Pancreas (tissue), 10 donors: ENCODE measurements at places on chromosomes 13 and 19. TPM values are rescaled to one million over a fixed set of nuclear protein-coding genes. Genes with fewer than 3 reads are reported as not detected.
A peak's percentile ranks its signal among the peaks of the same experiment; 100 is the strongest.

- H3K4me3 ChIP-seq: no peak overlapping the region
- no peak overlapping the region for H3K27ac ChIP-seq
- no peak for DNase-seq
- no peaks in the 10 kb centered on the region for H3K4me1 ChIP-seq
These were observed 345.8 kb downstream of the TEX29 start for GRCh38 chr13:111666164-111666776.

CRB3 gene
- total RNA-seq: 26.9 TPM

GRCh38 chr13:71156550-71156949 lies 710.5 kb downstream of the DACH1 start:
- H3K36me3 ChIP-seq: no peaks in the 10 kb centered on the region
- no peaks in the 10 kb centered on the region for H3K27me3 ChIP-seq
- H3K4me3 ChIP-seq: no peak overlapping the region
- no peaks in the 10 kb centered on the region for H3K4me1 ChIP-seq

GRCh38 chr13:34722922-34723321 lies 219.1 kb upstream of the NBEA start:
- no peak overlapping the region for H3K4me3 ChIP-seq
- DNase-seq: no peak
- no peaks in the 10 kb centered on the region for H3K36me3 ChIP-seq
- no peak overlapping the region for H3K27ac ChIP-seq
- H3K4me1 ChIP-seq: no peaks in the 10 kb centered on the region

DNA sequence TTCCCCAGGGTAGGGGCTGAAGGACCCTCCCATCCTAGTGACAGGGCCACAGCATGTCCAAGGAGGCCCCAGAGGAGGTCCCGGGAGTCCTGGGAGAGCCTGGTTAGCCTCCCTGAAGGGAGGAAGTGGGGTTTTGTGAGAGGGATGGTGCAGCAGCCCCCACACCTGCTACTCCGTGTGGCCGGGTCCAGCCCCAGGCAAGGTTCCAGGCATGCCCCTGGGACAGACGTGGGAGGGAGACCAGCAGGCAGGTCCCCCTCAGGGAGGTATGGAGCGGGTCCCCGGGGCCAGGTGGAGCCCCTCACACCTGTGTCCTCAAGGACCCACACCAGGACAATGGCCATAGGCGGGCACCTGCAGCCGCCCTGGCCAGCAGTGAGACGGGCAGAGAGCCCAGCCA lies 1.9 kb upstream of the F7 start:
- no peak overlapping the region for H3K27ac ChIP-seq
- no peak overlapping the region for H3K4me3 ChIP-seq
- no peaks in the 10 kb centered on the region for H3K27me3 ChIP-seq
- no peak for DNase-seq

- no peaks in the 10 kb centered on the region for H3K27me3 ChIP-seq
- H3K4me1 ChIP-seq: no peaks in the 10 kb centered on the region
- no peak overlapping the region for H3K27ac ChIP-seq
- no peak overlapping the region for H3K4me3 ChIP-seq
These were observed 1034.6 kb upstream of the PCDH9 start for GRCh38 chr13:68264692-68265091.

- DNase-seq: no peak
- H3K4me3 ChIP-seq: no peak overlapping the region
- H3K27ac ChIP-seq: no peak overlapping the region
- H3K27me3 ChIP-seq: no peaks in the 10 kb centered on the region
These were observed 18.4 kb downstream of the PLD3 start for GRCh38 chr19:40366697-40367561.

DNA sequence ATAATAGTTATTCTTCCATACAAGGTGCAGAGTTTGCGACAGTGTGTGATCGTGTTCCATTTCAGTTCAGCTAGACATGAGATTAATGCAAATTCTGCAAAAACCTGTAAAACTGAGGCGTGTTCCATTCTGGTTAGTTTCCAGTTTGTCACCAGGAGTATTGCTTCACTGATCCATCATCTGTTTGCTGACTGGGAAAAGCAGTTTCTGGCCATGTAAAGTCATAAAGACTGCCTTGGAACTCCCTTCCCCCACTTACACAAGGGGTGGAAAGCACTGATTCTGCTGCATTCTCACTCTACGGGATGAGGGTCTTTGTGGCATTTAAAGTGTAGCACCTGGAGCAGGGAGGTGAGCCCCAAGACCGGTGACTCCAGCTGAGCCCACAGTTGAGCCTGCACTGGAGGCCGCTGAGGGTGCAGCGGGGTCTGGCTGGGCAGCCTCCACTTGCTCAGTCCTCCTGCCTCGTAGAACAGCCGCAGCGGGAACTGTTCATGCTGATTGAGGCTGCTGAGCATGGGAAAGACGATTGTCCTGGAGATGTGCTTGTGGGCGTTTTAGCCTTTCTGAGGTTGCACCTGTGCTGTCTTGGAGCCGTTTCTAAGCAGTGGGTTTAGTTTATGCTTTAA lies 2.0 kb downstream of the ZNF57 start:
- H3K4me3 ChIP-seq: no peak overlapping the region
- no peaks in the 10 kb centered on the region for H3K4me1 ChIP-seq
- no peak overlapping the region for H3K27ac ChIP-seq
- no peaks in the 10 kb centered on the region for H3K36me3 ChIP-seq

MRPS31 gene
- total RNA-seq: 8.8 TPM

DNA sequence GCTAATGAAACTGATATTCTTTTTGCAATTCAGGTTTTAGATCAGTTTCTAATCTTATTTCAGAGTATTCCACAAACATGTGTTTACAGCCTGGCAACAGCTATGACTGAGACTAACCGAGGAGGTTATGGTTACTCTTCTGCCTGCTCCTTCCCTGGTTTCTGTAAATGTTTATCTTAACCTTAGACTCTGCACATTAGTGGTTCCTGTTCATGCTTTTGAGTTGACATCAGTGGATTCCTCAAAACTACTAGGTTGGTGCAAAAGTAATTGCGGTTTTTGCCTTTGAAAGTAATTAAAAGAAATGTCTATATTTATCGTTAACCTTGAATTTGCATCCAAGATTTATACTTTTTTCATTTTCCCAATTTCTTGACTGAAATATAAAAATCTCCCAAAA lies 237.0 kb upstream of the TSHZ3 start:
- no peak overlapping the region for H3K27ac ChIP-seq
- DNase-seq: no peak

DNA sequence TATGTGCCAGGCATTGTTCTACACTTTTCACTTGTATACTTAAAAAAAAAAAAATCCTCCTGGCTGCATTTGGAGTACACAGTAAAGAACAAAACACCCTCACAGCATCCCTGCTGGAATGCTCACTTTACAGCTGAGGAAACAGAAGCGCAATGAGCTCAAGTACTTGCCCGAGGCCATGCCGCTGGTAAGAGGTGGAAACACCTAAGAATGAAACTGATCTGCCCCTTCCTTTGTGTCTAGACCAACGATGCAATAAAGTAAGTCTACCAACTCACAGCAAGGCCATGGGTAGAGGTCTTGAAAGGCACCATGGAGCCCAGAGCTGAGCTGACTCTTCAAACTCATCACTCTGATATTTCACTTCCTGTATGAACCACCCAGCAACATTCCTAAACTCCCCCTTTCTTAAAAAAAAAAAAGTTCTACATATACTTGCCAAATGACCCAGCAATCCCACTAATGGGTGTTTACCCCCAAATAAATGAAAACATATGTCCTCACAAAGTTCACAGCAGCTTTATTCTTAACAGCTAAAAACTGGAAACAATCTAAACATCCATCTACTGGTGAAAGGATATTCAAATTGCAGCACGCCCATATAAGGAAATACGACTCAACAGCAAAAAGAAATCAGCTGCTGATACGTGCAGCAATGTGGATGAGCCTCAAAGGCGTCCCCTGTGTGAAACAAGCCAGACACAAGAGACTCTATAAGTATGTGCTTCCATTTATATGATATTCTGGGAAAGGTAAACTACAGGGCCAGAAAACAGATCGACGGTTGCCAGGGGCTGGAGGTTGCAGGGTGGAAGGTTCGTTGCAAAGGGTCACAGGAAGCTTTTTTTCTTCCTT lies 236.6 kb upstream of the MAB21L1 start:
- no peaks in the 10 kb centered on the region for H3K27me3 ChIP-seq
- no peak for DNase-seq
- no peak overlapping the region for H3K27ac ChIP-seq

GRCh38 chr19:28612275-28612769 lies 600.6 kb downstream of the UQCRFS1 start:
- no peak for DNase-seq
- no peaks in the 10 kb centered on the region for H3K27me3 ChIP-seq
- H3K27ac ChIP-seq: no peak overlapping the region
- no peaks in the 10 kb centered on the region for H3K4me1 ChIP-seq

- DNase-seq: no peak
- no peaks in the 10 kb centered on the region for H3K4me1 ChIP-seq
- H3K4me3 ChIP-seq: no peak overlapping the region
- H3K36me3 ChIP-seq: no peaks in the 10 kb centered on the region
These were observed 22.1 kb upstream of the GGACT start for GRCh38 chr13:100610391-100611347.

GRCh38 chr13:102970542-102970941 lies 95.7 kb downstream of the SLC10A2 start:
- H3K4me3 ChIP-seq: no peak overlapping the region
- H3K4me1 ChIP-seq: no peaks in the 10 kb centered on the region
- no peaks in the 10 kb centered on the region for H3K27me3 ChIP-seq
- DNase-seq: no peak

CYP4F11 gene
- total RNA-seq: 2.1 TPM

- no peaks in the 10 kb centered on the region for H3K36me3 ChIP-seq
- DNase-seq: peak; percentile 91
- H3K27me3 ChIP-seq: peaks cover 3% of the 10 kb centered on the region
- H3K4me3 ChIP-seq: peak overlapping the region; percentile 48
- H3K27ac ChIP-seq: no peak overlapping the region
- H3K4me1 ChIP-seq: peaks cover 17% of the 10 kb centered on the region
These were observed 2.5 kb downstream of the ICAM5 start for GRCh38 chr19:10292206-10292788.

GRCh38 chr19:47798904-47799266 lies 5.5 kb downstream of the TPRX1 start:
- no peak overlapping the region for H3K27ac ChIP-seq
- H3K36me3 ChIP-seq: no peaks in the 10 kb centered on the region
- no peaks in the 10 kb centered on the region for H3K4me1 ChIP-seq
- H3K27me3 ChIP-seq: no peaks in the 10 kb centered on the region
- no peak for DNase-seq

DNA sequence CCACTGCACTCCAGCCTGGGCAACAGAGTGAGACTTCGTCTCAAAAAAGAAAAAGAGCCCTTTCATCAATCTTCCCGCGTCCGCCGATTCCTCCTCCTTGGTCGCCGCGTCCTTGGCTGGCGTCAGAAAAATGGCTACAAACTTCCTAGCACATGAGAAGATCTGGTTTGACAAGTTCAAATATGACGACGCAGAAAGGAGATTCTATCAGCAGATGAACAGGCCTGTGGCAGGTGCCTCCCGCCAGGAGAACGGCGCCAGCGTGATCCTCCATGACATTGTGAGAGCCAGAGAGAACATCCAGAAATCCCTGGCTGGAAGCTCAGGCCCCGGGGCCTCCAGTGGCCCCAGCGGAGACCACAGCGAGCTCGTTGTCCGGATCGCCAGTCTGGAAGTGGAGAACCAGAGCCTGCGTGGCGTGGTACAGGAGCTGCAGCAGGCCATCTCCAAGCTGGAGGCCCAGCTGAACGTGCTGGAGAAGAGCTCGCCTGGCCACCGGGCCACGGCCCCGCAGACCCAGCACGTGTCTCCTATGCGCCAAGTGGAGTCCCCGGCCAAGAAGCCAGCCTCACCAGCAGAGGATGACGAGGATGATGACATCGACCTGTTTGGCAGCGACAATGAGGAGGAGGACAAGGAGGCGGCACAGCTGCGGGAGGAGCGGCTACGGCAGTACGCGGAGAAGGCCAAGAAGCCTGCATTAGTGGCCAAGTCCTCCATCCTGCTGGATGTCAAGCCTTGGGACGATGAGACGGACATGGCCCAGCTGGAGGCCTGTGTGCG lies 2.1 kb upstream of the MISP3 start:
- H3K27ac ChIP-seq: no peak overlapping the region
- H3K36me3 ChIP-seq: no peaks in the 10 kb centered on the region
- DNase-seq: no peak

ADAMTSL5 gene
- 0.72 TPM for total RNA-seq

SIGLEC12 gene
- not detected for total RNA-seq

DNA sequence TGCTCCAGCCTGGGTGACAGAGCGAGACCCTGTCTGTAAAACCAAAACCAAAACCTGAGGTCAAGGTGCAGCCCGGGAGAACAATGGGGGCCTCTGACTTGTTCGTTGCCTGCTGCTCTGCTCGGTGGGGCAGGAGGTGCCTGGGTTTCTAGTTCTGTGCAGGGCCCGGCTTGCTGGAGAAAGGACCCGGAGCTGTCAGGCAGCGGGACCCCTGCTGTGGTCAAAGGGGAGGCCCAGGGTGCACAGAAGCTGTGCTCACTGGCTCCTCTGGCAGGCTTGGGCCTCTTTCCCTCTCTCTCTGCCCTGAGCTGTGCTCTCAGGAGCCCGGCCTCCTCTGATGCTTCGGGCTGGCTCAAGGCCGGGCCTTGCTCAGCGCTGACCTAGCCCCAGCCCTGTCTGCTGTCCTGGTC lies 3.5 kb downstream of the LRP3 start:
- H3K4me1 ChIP-seq: no peaks in the 10 kb centered on the region
- no peaks in the 10 kb centered on the region for H3K36me3 ChIP-seq

GRCh38 chr19:58021541-58022282 lies 12.1 kb upstream of the ZSCAN1 start:
- no peak overlapping the region for H3K4me3 ChIP-seq
- no peak overlapping the region for H3K27ac ChIP-seq
- no peak for DNase-seq
- no peaks in the 10 kb centered on the region for H3K4me1 ChIP-seq

IL12RB1 gene
- 0.78 TPM for total RNA-seq

GRCh38 chr19:55525289-55526101 lies 11.4 kb downstream of the SBK2 start:
- no peak for DNase-seq
- H3K4me3 ChIP-seq: no peak overlapping the region
- H3K4me1 ChIP-seq: no peaks in the 10 kb centered on the region

DNA sequence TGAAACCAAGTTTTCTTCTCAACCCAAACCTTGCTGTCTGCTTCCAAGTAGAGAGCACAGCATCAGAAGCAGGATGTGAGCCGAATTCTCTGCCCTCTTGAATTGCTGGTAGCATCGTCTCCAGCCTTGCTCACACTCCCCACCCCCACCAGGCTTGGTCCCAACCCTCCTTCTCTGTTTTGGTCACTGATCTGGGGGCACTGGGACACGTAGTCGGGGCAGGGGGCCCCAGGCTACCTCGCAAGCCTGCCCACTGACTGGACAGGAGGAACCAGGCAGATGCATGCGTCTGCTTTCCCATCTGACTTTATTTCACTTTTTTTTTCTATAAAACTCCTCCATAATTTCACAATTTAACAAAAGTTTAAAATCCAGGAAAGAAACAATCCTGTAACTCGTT lies 69.7 kb downstream of the MLLT1 start:
- no peaks in the 10 kb centered on the region for H3K4me1 ChIP-seq
- no peak overlapping the region for H3K4me3 ChIP-seq
- H3K27ac ChIP-seq: no peak overlapping the region
- H3K27me3 ChIP-seq: no peaks in the 10 kb centered on the region
- no peaks in the 10 kb centered on the region for H3K36me3 ChIP-seq
- DNase-seq: peak; percentile 13

GRCh38 chr13:96229356-96229755 lies 139.4 kb downstream of the HS6ST3 start:
- no peaks in the 10 kb centered on the region for H3K4me1 ChIP-seq
- no peaks in the 10 kb centered on the region for H3K27me3 ChIP-seq
- H3K27ac ChIP-seq: no peak overlapping the region
- no peaks in the 10 kb centered on the region for H3K36me3 ChIP-seq
- H3K4me3 ChIP-seq: no peak overlapping the region
- no peak for DNase-seq

GRCh38 chr19:15633082-15633835 lies 7.4 kb upstream of the CYP4F3 start:
- H3K4me1 ChIP-seq: no peaks in the 10 kb centered on the region
- no peaks in the 10 kb centered on the region for H3K36me3 ChIP-seq
- no peak overlapping the region for H3K27ac ChIP-seq

PLPP2 gene
- 32.4 TPM for total RNA-seq

SLC5A5 gene
- not detected for total RNA-seq
